Prostate gland (tissue), 2 donors: ENCODE measurements at places on chromosomes 4 and X.

DNA sequence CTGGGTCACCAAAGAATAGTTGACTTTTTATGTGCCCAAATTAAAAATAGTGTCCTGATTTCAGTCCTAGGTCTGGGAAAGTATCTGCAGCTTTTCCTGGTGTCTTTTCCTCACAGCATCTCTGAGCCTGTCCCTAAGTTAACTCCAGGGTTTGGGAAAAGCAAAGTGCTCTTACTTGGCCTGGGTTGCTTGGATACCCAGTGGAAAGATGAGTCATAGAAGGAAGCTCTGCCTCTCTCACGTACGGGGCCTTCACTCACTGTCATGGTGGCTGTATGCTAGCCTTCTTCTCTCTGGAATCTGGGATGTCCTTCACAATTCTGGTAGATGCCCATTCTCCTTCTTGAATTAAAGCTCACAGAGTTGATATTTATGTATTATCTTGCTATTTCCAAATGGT is 607.3 kb downstream of the ANKRD50 start:
- DNase-seq, result no peak

DNA sequence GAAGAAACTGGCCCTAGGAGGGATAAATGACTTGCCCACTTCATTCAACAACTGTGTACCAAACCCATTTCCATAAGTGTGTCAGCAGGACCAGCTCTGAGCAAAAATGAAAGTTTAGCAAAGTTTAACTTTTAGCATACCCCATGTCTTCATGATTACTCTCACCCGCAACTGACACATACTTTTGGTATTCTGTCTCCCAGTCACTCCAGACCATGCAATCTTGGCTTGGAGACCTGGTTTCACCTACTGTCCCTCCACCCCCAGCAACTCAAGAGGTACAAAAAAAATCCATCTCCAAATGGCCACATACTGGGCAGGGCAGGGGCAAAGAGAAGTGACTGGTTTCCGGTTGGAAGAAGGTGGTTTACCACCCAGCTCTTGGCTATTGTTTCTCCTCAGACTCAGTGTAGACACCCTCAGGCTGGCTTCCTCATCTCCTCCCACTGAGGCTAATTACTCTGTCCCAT is 79.8 kb downstream of the RLIM start:
- no peak for DNase-seq

DNA sequence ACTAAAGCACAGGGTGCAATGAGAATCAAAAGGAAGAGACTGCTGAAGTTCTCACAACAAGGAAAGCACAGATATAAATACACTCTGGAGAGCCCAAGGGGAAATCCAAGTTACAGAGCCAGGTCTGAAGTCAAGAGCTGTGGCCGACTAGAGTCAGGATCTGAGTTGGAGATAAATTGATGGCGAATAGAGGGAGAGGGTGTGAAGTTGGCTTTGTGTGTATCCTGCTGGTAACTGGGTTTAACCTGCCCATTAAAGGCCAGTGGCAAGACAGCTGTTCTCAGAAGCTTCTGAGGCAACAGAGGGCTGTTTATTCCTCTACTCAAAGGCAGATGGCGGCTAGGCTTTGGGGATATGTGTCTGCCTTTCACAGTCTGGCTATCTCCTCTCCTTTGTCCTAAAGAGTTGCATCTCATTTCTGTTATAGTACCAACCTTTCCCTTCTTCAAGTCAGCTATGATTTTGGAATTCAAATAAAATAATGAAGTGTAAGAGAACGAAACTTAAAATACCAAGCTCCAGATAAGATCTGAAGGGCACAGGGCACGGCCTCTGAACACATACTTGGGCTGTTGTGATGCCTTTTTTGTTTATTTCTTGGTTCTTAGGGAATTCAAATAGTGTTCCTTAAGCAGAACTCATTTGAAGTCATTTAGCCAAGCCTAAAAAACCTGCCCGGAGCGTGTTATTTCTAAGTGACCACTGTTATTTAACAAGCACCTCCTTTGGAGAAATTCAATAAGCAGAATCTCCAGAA is 142.1 kb downstream of the APBB2 start:
- no peak for DNase-seq

DNA sequence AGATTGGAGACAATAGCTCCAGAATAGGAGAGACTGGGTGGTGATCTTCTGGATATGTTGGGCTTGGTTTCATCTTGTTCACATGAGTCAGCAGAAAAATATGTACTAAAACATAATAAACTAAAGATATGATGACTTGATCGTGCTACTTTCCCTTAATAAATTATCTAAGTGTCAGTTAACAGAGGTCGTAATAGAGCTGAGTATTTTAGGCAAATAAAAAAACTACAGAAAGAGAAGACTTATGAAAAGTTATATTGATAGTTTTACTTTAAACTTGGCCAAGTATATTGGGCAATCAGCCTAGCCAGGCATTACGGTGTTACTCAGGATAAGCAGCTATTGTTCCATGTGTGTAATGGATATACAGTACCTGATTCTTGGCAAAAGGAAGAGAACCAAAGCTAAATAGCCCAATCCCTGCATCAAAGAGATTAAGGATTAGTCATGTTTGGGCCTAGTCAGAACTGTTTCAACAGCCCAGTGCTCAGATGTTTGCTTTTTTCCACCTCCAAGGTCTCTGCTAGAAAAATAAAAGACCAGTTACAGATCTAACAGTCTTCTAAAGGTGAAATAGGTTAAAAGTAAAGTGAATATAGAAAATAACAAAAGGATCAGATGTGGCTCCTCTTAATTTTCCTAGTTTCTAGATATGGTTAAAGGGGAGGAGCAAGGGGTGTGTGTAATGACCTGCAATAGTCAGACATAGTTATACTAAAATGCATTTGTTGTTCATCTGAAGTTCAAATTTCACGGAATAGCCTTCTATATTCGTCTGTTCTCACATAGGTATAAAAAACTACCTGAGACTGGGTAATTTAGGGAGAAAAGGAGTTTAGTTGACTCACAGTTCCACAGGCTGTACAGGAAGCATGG is 262.6 kb downstream of the ADGRL3 start:
- no peak for DNase-seq

DNA sequence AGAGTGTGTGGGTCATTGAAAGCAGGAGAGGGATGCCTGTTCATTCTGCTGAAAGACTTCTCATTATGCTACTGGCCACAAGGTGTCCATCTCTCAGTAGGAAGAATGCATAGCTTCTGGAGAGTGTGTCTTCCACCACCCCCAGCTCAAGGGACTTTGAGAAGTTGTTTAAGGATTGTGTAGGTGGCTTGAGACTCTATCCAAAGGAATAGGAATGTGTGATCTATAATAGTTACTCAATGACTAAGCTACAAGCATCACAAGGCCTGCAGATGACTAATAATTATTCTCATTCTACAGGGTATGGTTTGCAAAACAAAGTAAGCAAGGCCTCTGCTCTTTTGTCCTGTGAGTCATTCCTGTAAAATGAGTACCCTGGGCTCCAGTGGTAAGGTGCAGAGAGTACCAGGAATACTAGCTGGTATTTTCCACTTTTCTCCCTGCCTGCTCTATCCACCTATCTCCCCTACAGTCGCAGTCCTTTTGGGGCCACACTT is 279.8 kb upstream of the BOD1L1 start:
- DNase-seq, result no peak

- no peak for DNase-seq
Observed at GRCh38 chr4:107018344-107018735, 17.8 kb downstream of the DKK2 start.

GRCh38 chr4:82247171-82247570 is 126.6 kb downstream of the HNRNPD start:
- DNase-seq, result no peak

- no peak for DNase-seq
Observed at GRCh38 chr4:48594180-48594579, 104.1 kb downstream of the ZAR1 start.

DNA sequence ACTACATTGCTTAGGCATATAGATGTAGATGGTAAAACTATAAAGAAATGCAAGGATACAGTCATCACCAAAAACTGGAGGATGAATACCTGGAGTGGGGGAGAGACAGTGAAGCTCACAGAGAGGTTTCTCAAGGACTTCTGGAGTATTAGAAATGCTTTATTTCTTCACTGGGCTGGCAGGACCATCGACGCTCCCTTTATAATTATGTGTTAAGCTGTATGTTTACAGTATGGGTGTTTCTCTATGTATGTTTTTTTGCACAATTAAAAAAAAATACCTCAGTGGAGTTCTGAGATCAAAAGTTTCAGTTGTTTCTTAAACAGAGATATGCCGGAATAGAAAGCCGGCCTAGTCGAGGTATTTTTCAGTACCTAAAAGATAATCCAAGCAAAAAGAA is 201.3 kb downstream of the NSUN7 start:
- DNase-seq, result no peak

DNA sequence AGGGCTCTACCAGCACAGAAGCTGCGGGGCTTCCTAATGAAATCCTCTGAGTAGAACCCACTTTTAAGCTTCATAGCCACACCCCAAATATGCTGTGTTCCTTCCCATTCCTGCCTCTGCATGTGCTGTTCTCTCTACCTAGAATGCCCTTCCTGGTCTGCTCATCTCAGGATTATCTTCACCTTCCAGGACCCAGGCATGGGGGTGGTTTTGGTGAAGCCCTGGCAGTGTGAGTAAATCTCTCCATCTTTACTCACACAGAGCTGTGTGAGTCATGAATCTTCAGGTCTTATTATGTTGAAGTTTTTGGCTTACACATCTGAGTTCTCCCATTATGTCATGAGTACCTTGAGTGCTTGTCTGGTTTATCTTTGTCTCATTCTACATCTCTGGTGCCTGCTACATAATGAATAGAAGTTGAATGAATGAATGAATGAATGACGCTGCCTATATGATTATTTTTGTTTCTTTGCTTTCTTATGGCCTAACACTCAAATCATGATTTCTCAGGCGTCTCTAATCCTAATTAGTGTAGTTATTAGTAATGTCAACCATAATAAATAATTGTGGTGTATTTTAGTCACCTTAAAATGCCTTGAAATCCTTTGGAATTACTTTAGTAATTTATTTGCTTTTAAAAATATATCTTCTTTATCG is 41.9 kb downstream of the HADH start:
- no peak for DNase-seq

- no peak for DNase-seq
Observed at GRCh38 chr4:10694151-10694827, 9.7 kb upstream of the CLNK start.

DNA sequence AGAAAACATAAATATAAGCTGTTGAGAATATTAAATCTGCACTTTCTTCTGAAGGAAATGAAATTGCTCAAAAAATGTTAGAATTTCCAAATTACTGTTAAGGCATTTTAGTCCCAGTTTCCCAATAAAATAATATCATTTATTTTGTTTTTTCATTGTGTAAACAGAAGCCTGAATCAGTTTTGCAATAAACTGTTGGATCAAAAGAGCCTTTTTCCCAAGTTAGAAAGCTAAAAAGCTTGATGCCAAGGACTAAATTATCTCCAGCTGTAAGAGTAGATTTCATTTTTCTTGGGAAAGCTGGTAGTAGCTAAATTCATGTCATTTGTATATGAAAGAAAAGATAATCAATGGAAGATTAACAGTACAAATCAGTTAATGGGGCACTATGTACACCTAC is 95.8 kb downstream of the RNF150 start:
- no peak for DNase-seq

- DNase-seq, result no peak
Observed at GRCh38 chr4:10589321-10589720, 95.2 kb downstream of the CLNK start.

DNA sequence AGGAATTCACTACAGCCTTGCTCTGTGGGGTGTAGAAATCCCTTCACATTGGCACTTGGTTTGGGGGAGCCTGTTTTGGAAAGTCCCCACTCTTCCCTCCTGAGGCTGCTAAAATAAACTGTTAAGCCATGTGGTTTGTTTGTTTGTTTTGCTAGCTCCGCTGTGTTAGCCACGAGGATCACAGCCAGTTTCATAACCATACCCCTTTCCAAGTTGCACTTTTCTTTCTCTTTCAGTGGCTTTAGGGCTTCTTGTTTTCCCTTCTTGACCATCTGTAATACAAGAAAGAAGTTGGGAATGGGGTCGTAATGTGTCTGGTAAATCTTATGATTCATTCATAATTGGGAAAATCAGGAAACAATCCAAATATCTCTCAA is 24.8 kb upstream of the UXT start:
- no peak for DNase-seq

GRCh38 chr4:133143775-133144430 is 5.2 kb upstream of the PCDH10 start:
- no peak for DNase-seq

DNA sequence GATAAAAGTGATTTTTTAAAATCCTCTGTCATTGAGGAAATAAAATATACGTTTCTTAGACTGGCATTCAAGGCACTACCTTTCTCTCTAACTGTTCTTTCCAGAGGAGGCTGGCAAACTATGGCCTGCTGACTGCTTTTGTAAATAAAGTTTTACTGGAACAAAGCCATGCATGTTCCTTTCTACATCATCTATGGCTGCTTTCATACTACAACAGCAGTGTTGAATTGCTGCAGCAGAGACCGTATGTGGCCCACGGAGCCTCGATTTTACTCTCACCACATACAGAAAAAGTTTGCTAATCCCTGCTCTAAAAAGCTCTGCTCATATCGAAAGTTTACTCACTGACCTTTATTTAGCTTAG is 20.2 kb downstream of the SETD7 start:
- DNase-seq, result peak; percentile 57

DNA sequence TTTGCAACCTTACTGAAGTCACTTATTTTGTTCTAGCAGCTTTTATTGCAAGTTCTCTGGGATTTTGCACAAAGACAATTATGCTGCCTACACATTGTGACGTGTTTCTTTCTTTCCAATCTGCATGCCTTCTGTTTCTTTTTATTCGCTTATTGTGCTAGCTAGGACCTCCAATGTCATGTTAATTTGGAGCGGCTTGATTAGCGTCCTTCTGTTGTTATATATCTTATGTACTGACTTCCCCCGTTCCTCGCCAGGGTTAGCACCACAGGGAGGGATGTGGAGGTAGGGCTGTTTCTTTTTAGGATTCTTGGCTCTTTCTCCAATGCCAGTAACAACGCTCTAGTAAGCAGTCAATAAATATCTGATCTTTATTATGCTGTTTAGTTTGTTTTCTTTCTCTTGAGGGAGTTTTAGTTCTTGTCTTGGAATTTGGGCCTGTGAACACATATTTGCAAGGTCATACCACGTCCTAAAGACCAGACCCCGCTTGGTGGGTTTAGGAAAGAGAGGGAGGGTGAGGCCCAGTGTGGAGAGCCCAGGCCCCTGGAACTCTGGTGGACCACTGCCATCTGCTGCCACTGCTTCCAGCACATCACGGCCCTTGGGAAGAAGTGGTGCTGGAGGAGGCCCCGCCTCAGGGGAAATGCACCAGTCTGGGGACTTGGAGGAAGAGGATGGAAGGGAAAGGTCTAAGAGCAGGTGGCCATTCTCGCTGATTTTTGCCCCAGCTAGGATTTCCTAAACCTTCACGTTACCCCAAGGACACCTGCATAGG is 129.1 kb downstream of the TRIML1 start:
- no peak for DNase-seq

DNA sequence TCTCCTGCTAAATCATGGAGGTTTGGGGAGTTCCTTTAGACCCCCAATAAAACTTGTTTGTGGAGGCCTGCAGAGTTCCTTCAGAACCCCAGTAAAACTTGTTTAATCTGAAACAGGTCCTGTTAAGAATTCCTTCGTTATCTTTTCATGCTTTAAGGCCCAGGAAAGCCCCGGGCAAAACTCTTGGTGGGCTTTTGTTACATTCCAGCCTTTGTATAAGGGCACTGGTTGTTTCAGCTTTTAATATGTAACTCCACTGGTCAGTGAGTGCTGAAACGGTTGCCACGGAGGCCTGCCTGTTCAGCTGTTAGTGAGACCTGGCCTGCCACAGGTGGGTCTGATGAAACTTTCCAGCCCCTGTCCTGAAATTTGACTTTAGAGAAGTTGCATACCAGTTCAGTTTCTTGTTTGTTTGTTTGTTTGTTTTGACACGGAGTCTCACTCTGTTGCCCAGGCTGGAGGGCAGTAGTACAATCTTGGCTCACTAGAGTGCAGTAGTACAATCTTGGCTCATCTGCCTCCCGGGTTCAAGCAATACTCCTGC is 12.4 kb upstream of the DHRSX start:
- DNase-seq, result no peak
